ENCODE measurements at places on chromosomes 7 and 10. TPM values are rescaled to one million over a fixed set of nuclear protein-coding genes. Genes with fewer than 3 reads are reported as not detected.

The GDI2 gene
- 187 TPM for total RNA-seq

The HMX2 gene
- total RNA-seq: not detected

The CLDN4 gene
- total RNA-seq: 0.17 TPM

The OR2A7 gene
- 2.2 TPM for total RNA-seq

The C10orf105 gene
- 0.30 TPM for total RNA-seq

The RADIL gene
- total RNA-seq: 0.17 TPM

DNA sequence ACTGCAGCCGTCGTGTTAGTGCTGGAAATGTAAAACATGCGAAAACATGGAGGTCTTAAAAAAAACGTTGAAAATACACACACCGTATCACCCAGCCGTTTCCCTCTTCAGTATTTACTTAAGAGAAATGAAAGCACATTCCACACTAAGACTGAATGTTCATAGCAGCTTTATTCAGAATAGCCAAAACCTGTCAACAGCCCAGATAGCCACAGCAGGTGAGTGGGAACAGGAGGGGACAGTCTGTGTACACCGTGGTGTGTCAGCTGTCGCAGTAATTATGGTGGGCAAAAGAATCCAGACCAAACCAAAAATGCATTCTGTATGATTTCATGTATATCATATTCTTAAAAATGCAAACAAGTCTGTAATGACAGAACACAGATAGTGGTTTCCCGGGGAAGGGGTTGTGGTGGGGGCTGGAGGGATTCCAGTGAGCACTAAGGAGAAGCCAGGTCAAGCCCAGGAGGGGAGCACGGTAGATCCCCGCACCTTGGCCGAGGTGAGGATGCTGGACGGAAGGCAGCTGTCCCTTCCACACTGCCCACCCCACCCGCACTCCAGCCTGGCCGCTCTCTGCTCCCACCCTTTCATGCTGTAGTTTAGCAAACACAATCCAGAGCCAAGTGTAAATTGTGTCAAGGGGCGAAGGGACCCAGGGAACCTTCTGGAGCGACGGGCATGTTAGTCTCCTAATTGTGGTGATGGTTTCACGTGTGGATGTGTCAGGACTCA lies 123.6 kb downstream of the NKX6-2 start:
- no peaks in the 10 kb centered on the region for H3K36me3 ChIP-seq
- no peak overlapping the region for H3K27ac ChIP-seq
- no peaks in the 10 kb centered on the region for H3K27me3 ChIP-seq
- no peak overlapping the region for H3K4me3 ChIP-seq

- no peak overlapping the region for H3K27ac ChIP-seq
- H3K4me3 ChIP-seq: no peak overlapping the region
- H3K36me3 ChIP-seq: no peaks in the 10 kb centered on the region
- no peak for DNase-seq
- H3K27me3 ChIP-seq: no peaks in the 10 kb centered on the region
Measured at GRCh38 chr7:117019786-117020590, 66.7 kb downstream of the ST7 start.

DNA sequence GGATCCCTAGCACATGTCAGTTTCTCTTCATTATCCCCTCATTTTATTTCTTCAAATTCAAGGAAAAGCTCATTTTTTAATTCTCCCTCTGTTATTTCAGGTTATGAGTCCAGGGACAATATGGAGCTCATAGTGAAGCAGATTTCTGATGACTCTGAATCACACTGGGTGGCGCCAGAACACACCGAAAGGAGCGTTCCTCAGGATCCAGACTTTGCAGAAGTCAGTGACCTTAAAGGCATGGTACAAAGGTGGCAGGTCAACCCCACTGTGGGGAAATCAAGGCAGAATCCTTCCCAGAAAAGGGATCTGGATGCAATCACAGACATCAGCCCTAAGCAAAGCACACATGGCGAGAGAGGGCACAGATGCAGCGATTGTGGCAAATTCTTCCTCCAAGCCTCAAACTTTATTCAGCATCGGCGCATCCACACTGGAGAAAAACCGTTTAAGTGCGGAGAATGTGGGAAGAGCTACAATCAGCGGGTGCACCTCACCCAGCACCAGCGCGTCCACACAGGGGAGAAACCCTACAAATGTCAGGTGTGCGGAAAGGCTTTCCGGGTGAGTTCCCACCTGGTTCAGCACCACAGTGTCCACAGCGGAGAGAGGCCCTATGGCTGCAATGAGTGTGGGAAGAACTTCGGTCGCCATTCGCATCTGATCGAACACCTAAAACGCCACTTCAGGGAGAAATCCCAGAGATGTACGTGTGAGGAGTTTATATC lies 21.4 kb downstream of the ZKSCAN5 start:
- no peak for DNase-seq
- no peak overlapping the region for H3K4me3 ChIP-seq
- H3K27me3 ChIP-seq: no peaks in the 10 kb centered on the region
- H3K27ac ChIP-seq: peak overlapping the region; percentile 14
- H3K4me1 ChIP-seq: no peaks in the 10 kb centered on the region
- H3K36me3 ChIP-seq: peaks cover 62% of the 10 kb centered on the region

- no peak overlapping the region for H3K4me3 ChIP-seq
- no peak overlapping the region for H3K27ac ChIP-seq
- no peaks in the 10 kb centered on the region for H3K36me3 ChIP-seq
- DNase-seq: no peak
- no peaks in the 10 kb centered on the region for H3K4me1 ChIP-seq
- no peaks in the 10 kb centered on the region for H3K27me3 ChIP-seq
Measured at GRCh38 chr7:44223362-44224079, 22.7 kb downstream of the YKT6 start.

DNA sequence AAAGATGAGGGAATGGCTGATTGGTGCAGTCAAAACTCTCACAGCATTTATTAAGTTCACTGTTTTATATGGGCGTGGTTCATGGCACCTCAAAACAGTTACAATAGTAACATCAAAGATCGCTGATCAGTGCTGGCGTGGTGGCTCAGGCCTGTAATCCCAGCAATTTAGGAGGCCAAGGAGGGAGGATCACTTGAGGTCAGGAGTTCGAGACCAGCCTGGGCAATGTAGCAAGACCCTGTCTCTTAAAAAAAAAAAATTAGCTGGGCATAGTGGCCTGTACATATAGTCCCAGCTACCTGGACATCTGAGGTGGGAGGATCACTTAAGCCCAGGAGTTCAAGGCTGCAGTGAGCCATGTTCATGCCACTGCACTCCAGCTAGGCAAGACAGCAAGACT lies 48.5 kb downstream of the KLHDC10 start:
- H3K4me1 ChIP-seq: peaks cover 7% of the 10 kb centered on the region
- DNase-seq: no peak
- H3K27ac ChIP-seq: no peak overlapping the region
- peaks cover 23% of the 10 kb centered on the region for H3K36me3 ChIP-seq
- H3K27me3 ChIP-seq: no peaks in the 10 kb centered on the region

GRCh38 chr7:151024435-151025056 lies at the start of gene ATG9B:
ATG9B (minus strand) TSS chr7:151024494; CDS start chr7:151024423, 71 bp downstream.
- peaks cover 13% of the 10 kb centered on the region for H3K27me3 ChIP-seq
- peaks cover 2% of the 10 kb centered on the region for H3K36me3 ChIP-seq
- no peak within 1 kb of the TSS for H3K27ac ChIP-seq
- H3K4me1 ChIP-seq: peaks cover 14% of the 10 kb centered on the region

- H3K36me3 ChIP-seq: peaks cover 29% of the 10 kb centered on the region
- no peak overlapping the region for H3K4me3 ChIP-seq
- H3K27ac ChIP-seq: no peak overlapping the region
- no peaks in the 10 kb centered on the region for H3K4me1 ChIP-seq
- no peaks in the 10 kb centered on the region for H3K27me3 ChIP-seq
Measured at GRCh38 chr10:84447701-84448400, 119.5 kb downstream of the CCSER2 start.

- peaks cover 10% of the 10 kb centered on the region for H3K4me1 ChIP-seq
- no peak overlapping the region for H3K4me3 ChIP-seq
- no peak for DNase-seq
- H3K27me3 ChIP-seq: no peaks in the 10 kb centered on the region
- H3K36me3 ChIP-seq: peaks cover 58% of the 10 kb centered on the region
- no peak overlapping the region for H3K27ac ChIP-seq
Measured at GRCh38 chr10:88908194-88908593, 28.1 kb downstream of the STAMBPL1 start.

DNA sequence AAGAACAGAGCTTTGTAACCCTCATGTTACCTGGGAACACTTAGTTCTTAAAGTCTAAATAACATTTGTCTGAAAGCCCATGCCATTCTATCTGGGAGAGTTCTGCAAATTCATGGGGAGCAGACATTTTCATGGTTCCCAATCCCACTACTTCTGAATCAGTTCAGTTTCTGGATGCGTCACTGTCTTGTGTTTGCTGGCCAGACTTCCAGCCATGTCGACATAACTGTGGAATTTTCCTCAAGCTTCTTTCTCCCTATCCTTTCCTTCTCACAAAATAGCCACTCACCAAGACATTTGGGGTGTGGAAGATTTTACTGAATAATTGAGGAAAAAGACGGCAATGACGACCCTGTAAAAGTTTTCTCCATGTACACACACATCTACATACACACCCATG lies 272.5 kb downstream of the NEBL start:
- H3K27me3 ChIP-seq: no peaks in the 10 kb centered on the region
- no peaks in the 10 kb centered on the region for H3K4me1 ChIP-seq
- no peak overlapping the region for H3K27ac ChIP-seq
- DNase-seq: no peak
- H3K4me3 ChIP-seq: no peak overlapping the region

DNA sequence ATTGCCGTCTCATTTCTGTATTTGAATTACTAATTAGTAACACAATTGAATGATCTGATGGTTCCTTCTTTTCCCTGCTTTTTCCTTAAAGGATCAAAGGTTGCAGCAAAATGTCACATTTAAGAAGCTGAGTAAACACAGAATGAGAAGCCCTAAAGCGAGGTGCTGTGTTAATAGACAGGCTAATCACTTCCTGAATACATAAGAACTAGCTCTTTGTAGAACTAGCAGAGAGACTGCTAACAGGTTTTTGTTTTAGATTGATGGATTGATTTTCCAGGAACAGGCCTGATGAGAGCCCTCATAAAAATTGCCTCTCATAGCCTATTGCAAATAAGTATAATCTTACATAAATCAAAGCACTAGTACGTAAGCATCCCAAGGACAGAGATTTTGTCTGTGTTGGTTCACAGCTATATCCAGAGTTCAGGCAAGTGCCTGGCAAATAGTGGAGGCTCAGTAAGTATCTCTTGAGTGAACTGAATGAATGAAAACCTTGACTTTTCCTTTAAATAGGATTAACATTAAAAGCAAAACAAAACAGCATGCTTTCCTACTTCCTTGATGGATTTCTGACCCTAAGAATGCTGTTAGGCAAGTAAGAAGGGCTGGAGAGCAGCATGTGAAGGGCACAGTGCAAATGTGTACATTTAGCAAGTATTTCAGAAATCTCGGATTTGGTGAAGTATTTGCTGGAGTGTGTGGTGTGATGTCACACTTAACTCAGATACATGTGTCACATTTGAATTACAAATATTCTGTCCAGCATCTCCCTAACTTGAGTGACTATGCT lies 3.3 kb downstream of the TMEM229A start:
- DNase-seq: no peak
- H3K27me3 ChIP-seq: peaks cover 38% of the 10 kb centered on the region
- no peak overlapping the region for H3K4me3 ChIP-seq
- no peaks in the 10 kb centered on the region for H3K36me3 ChIP-seq
- H3K4me1 ChIP-seq: peaks cover 4% of the 10 kb centered on the region
- H3K27ac ChIP-seq: no peak overlapping the region

DNA sequence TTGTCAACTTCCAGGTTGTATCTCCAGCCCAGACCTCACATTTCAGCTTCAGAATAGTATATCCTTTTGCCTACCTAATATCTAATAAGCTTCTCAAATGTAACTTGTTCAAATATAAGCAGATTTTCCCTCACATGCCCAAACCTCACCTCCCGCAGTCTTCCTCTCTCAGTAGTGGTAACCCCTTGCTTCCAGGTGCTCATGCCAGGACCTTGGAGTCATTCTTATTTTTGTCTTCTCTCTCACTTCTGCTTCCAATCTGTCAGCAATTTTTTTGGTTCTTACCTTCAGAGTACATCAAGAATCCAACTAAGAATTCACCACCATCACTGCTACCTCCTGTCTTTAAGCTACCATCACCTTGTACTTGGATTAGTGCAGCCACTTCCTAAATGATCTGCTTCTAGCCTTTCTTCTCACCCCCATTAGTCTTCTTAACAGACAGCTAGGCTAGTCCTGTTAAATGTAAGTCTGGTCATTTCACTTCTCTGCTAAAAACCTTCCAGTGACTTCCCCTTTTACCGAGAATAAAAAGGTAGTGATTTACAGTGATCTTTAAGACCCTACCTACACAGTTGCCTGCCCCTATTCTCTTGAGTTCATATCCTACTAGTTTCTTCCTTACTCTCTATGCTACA lies 14.0 kb downstream of the ANKIB1 start:
- no peaks in the 10 kb centered on the region for H3K27me3 ChIP-seq
- H3K36me3 ChIP-seq: peaks cover 35% of the 10 kb centered on the region
- H3K4me1 ChIP-seq: peaks cover 7% of the 10 kb centered on the region
- H3K4me3 ChIP-seq: no peak overlapping the region
- no peak overlapping the region for H3K27ac ChIP-seq

- H3K36me3 ChIP-seq: no peaks in the 10 kb centered on the region
- no peak overlapping the region for H3K4me3 ChIP-seq
- no peaks in the 10 kb centered on the region for H3K27me3 ChIP-seq
- no peak overlapping the region for H3K27ac ChIP-seq
Measured at GRCh38 chr7:41830271-41830670, 127.4 kb upstream of the INHBA start.

- H3K4me3 ChIP-seq: no peak overlapping the region
- H3K27me3 ChIP-seq: peaks cover 2% of the 10 kb centered on the region
- no peak overlapping the region for H3K27ac ChIP-seq
- no peaks in the 10 kb centered on the region for H3K4me1 ChIP-seq
Measured at GRCh38 chr7:12941512-12941911, 254.1 kb downstream of the ARL4A start.

DNA sequence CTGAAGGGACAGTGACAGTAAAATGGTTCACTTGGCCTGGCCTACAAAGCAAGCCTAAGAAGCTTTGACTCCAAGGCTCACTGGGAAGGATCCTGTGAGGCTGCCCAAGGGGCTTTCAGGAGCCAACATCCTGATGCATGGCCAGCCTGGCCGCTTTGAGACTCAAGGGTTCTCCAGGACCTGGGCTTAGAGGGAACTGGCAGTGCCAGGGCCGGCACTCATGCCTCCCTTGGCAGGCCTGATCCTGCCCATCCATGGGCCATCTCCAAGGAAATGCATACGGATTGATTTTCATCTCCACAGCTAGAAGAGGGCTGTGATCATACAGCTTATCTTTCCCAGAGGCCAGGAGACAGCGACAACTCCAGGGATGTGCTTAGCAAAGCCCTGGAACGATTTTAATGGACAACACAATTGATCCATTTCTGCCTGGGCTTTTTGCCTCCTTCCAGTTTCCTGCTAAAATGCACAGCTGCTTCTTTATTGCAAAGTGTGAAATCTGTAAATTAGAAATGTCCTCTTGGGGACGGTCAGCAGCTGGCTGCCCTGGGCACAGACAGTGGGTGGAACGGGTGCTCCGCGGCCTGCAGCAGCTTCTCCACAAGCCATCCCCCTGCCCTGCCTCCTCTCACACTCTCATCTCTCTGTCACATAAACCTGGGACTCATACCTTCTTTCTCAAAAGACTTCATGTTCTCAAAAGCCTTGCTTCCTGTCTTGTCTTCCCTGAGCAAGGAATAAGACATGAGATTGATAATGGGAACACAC lies 288.5 kb downstream of the GRID1 start:
- H3K27me3 ChIP-seq: peaks cover 2% of the 10 kb centered on the region
- no peaks in the 10 kb centered on the region for H3K36me3 ChIP-seq
- H3K27ac ChIP-seq: no peak overlapping the region
- DNase-seq: no peak
- H3K4me1 ChIP-seq: no peaks in the 10 kb centered on the region
- H3K4me3 ChIP-seq: no peak overlapping the region

- no peak overlapping the region for H3K27ac ChIP-seq
- H3K36me3 ChIP-seq: no peaks in the 10 kb centered on the region
- H3K4me1 ChIP-seq: no peaks in the 10 kb centered on the region
- H3K4me3 ChIP-seq: no peak overlapping the region
- H3K27me3 ChIP-seq: peaks cover 2% of the 10 kb centered on the region
Measured at GRCh38 chr10:2887391-2888070, 179.8 kb upstream of the PFKP start.
